ENCODE measurements at places on chromosomes 6 and 20.

DNA sequence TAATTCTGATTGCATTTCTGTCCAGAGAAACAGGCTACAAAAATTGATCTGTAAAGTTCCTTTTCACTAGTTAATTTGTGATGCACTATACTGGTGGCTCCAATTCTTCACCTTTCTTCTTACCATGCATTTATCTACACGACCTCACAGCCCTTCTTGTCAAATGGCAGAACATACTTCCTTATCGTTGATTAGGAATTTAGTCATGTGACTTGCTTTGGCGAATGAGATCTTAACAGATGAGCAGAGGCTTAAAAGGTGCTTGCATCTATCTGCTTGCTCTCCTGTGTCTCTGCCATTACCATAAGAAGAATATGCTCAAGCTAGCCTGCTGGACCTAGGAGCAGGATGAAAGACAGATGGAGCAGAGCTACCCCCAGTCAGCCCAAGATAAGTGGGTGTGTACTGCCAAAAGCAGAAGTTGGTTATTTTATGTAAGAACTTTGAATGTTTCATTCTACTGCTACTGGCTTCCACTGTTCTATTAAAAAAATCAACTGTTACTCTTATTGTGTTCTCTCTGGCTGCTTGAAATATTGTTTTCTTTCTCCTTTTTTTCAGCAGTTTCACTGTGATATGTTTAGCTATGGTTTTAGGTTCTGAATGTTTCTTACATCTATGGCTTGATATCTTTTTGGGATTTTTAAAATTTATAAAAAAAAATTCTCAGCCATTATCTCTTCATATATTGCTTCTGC lies 40.2 kb upstream of the RBM24 start:
- DNase-seq, result no peak

DNA sequence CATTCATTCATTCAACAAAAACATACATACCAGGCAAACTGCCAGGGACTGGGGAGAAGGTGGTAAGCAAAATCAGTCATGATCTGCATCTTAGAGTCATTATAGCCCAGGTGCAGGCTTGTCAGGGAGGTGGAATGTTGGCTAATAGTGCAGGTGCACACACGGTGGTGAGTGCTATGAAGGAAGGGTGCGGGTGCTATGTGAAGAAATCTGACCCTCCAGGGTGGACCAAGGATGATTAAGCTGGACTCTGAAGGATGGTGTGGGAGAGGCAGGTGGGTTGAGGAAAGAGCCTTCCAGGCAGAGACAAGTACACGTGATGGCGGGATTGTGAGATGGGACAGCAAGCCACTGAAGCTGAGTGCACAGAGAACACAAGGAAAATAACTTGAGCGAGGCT lies 77.4 kb downstream of the B3GAT2 start:
- no peak for DNase-seq

GRCh38 chr20:63955281-63955826 lies 862 bp downstream of the UCKL1 start:
- no peak for DNase-seq

DNA sequence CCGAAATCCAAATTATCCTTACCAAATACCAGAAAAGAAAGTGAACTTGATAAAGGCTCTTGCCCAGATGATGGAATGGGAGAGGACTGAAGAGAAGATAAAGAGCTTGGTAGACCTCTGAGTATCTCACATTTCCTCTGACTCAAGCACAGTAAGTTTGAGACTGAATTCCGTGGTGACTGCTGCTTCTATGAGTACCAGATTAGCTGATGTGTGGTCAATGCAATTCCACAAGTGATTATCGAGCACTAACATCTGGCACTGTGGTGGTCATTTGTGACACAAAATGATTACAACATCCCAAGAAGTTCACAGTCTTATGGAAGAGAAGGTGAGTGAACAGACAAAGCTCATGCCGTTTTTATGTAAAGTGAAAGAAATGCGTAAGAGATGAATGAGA lies 2.6 kb upstream of the RPS6KA2 start:
- peak; percentile 38 for DNase-seq
